CD8-positive, alpha-beta memory T cell (primary cell): ENCODE measurements at places on chromosomes 5 and 9. TPM values are rescaled to one million over a fixed set of nuclear protein-coding genes. Genes with fewer than 3 reads are reported as not detected.

DNA sequence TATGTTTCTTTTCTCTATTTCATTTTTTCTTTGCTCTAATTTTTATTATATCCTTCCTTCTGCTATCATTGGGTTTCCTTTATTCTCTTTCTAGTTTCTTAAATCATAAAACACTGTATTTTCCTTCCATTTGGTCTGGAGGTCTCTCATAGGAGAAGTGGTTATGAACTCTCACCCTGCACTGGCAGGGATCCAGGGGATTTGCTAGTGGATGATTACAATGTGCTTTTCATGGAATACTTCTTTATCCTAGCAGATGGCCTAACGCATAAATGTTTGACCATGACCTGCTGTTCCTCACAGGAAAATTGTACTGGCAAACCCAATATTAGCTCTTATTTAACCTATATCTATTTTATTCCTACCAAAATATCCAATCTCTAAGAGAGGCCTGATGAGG, 31.5 kb upstream of the SGCD start:
- DNase-seq = no peak

The CSF1R gene
- 1.7 TPM for total RNA-seq

- DNase-seq = peak; percentile 33
Observed at GRCh38 chr5:141618030-141618803, 583 bp downstream of the DIAPH1 start.

- DNase-seq = no peak
Observed at GRCh38 chr9:36721846-36722588, 149.3 kb downstream of the MELK start.

The KCNIP1 gene
- not detected for total RNA-seq

The FCN1 gene
- total RNA-seq = 1.6 TPM
